Inflammatory macrophage treated with lipopolysaccharide for 1 hour (primary cell): ENCODE measurements at places on chromosomes 16 and 17.
A peak's percentile ranks its signal among the peaks of the same experiment; 100 is the strongest.

DNA sequence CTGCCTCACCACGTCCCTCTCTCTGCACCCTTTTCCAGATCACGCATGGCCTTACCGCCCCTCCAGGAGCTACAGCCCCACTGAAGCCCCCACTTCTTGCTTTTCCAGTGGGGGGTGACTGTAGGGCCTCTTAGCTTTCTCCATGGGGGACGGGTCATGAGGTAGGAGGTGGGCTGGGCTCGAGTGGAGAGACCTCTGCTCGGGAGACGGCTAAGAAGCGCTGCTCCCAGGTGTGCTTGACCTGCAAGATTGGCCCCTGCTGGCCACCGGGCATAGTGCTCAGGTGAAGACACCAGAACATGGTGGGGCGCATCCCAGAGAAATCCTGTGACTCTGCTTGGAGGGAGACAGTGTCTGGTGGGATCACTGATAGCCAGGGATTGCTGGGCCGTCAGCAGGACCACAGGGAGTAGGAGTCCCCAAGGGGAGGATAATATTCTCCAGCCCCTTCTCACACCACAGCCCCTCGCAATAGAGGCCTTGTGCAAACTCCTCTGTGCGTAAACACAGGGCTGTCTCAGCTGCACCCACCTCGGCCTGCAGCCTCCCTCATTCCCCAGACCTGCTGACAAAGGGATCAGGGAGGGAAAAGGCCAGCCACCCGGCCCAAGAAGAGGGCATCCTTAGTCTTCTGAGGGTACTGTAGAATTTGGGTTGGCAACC lies 8.9 kb upstream of the GALK1 start:
- no peak for DNase-seq

DNA sequence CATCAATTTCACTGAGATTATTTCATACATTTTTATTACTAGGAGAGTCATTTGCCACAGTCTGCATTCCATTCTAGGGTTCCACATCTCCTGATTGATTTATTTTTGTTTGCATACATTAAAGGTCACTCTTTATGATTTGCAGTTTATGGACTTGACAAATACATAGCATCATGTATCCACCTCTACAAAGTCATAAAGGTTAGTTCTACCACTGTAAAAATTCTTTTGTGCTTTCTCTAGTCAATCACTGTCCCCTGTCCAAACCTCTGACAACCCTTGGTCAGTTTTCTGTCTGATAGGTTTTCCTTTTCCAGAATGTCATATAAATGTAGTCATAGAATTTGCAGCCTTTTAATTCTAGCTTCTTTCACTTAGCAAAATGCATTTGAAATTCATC lies 434.6 kb upstream of the MON1B start:
- no peak for DNase-seq

GRCh38 chr16:80341263-80341662 lies 199.5 kb upstream of the DYNLRB2 start:
- no peak for DNase-seq

- DNase-seq: no peak
Observed at GRCh38 chr17:33500151-33500550, 207.1 kb upstream of the ASIC2 start.

- DNase-seq: peak; percentile 56
Observed at GRCh38 chr16:11356573-11357331, 11.5 kb downstream of the RMI2 start.

DNA sequence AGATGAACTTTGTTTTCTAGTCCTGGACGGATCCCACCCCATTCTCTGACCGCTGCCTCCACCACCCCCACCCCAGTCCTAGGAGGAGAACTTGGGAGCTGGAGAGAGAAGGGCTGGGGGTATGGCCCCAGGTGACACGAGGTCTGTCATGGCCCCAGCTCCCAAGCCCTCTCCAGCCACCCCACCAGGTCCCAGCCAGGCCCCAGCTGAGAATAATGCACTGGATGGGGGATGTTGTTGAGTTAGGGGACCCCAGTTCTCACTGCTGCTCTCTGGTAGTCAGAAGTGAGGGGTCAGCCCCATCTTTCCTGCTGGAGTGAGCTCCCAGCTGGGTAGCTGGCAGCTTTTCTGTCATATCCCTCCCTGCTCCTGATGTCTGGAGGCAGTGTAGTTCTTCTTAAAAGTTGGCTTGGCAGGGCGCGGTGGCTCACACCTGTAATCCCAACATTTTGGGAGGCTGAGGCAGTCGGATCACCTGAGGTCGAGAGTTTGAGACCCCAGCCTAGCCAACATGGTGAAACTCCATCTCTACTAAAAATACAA lies 4.6 kb upstream of the COL1A1 start:
- no peak for DNase-seq

DNA sequence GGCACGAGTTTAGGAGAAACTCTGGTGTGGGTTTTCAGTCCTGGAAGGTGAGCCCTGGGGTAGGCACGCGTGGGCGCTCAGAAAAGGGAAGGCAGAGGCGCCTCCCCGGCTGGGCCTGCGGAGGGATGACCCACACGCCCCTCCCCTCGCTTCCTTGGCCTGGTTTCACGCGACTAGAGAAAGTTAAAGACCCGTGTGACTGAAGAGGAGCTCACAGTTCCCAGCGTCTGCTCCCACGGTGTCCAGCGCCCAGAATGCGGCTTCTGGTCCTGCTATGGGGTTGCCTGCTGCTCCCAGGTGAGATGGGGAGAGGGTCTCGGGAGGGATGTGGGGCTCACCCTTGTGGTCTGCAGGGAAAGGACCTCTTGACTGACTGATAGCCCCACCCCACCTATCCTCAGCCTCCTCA lies at the start of gene CD300LG:
CD300LG (plus strand) TSS at position 214 of the 409 bp plus-strand sequence; CDS start at position 255, 41 bp downstream.
- DNase-seq: peak; percentile 44

GRCh38 chr17:47693731-47694580 lies at the start of gene TBKBP1:
Gene TBKBP1, plus strand, starts transcription at chr17:47694161. Its CDS starts 1,952 bp downstream, at chr17:47696113.
- no peak for DNase-seq

DNA sequence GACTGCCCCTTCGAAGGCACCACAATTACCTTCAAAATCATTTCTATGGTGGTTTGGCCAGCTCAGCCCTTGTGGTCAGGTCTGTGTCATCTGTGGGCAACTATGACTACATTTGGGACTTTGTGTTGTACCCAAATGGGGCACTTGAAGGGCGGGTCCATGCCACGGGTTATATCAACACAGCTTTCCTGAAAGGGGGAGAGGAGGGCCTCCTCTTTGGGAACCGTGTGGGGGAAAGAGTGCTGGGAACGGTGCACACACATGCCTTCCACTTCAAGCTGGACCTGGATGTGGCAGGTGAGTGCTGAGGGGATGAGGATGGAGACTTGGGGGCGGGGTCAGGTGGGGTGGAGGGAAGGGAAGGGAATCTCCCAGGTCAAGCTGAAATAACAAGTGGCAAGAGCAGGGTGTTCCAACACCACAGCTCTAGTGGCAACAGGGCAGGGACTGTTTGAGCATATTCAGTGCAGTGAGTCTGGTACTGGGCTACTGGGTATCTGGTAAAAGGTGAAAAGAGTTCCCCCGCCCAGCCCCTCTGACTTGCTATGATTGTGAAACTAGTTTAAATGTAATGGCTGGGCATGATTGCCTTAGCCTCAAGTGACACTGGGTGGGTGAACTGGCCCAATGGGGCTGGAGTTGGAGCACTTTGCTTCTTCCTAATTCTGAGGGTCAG lies 1.7 kb downstream of the AOC2 start:
- peak; percentile 59 for DNase-seq

GRCh38 chr16:79367822-79368221 lies 232.7 kb downstream of the MAF start:
- no peak for DNase-seq

GRCh38 chr17:69958063-69958462 lies 117.0 kb upstream of the KCNJ16 start:
- no peak for DNase-seq

DNA sequence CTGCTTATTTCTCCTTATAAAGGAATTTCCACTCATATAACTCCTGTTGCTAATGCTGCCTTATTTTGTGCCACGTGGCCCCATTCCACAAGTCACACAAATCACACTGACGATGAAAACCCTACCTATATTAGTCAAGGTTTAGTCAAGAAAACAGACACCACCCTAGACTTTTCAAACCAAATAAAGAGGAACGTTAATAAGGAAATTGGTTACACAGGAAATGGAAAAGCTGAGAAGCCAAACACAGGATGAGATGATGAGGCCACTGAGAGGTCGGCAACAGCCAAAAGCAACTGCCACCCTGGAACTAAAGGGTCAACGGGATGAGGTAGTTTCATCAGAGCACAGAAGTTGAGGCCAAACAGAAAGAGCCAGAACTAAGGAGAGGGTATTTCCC lies 47.3 kb upstream of the ALOX12 start:
- DNase-seq: peak; percentile 25

GRCh38 chr16:57031156-57031555 lies 41.8 kb downstream of the NLRC5 start:
- DNase-seq: no peak

DNA sequence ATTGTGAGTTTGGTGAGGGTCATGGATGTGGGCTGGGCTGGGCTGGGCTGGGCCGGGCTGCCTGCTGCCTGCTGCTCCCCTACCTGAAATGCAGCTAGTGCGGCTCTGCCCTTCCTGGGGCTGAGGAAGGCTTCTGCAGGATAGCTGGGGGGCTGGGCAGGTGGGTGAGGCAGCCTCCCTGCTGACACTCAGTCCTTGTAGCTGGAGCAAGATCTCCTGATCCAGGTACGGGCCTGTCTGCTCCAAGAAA lies 4.7 kb downstream of the RPL13 start:
- no peak for DNase-seq

DNA sequence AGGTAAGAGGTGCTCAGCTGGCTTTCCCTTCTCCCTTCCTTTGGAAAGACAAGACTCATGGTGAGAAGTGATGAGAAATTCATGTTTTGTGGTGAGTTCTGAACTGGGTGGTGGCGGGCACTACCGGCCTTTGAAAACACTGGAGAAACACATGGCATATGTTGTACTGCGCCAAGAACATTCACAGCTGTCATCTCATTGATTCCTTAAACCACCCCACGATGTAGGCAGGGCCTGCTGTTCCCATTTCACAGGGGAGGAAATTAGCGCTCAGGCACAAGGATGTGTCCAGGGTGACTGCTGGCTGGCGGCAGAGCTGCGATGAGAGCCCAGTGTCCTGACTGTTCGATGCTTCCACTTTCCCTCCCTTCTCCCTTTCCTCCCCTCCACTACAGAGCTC lies 1.6 kb upstream of the DOC2B start:
- no peak for DNase-seq

- no peak for DNase-seq
Observed at GRCh38 chr16:2500430-2500917, 13.3 kb upstream of the ATP6V0C start.

DNA sequence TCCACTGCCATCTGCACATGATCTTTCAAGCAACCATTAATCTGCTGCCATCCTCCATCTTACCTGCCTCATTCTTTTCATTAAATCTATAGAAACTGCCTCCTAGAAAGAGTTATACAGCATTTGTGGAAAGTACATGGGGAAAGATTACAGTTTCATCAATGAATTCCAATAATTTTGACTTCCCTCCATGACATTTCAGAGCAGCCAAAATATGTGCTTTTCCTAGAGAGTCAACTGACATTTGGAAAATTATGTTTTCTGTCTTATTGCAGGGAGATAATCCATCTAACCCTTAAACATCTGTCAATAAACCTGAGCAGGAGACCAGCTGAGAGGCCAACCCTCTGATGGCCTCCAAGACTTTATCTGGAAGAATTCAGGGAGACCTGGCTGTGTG lies 147.0 kb upstream of the CDH5 start:
- DNase-seq: no peak

- no peak for DNase-seq
Observed at GRCh38 chr17:57940653-57941329, 14.4 kb downstream of the CUEDC1 start.
